ENCODE measurements at places on chromosomes 3 and 15.

GRCh38 chr3:42025370-42026138, 63.7 kb upstream of the ULK4 start:
- no peak for DNase-seq

DNA sequence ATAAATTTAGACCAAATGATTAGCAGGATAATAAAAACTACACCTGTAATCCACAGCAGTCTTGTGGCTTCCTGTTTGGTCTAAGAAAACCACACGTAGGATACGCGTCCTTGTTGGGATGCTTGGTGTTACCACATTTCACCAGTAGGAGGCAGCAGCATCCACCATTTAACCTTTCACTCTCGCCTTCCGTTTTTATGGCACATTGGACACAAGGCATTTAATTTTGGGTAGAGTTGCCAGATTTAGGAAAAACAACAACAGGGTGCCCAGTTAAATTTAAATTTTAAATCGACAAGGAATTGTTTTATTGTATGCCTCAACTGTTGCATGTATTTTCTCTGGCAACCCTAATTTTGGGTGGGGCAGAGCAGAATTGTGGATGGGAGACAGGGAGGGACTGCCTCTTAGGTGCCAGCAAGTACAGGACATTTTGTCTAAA, 6.3 kb downstream of the LRRC31 start:
- peak; percentile 76 for DNase-seq

DNA sequence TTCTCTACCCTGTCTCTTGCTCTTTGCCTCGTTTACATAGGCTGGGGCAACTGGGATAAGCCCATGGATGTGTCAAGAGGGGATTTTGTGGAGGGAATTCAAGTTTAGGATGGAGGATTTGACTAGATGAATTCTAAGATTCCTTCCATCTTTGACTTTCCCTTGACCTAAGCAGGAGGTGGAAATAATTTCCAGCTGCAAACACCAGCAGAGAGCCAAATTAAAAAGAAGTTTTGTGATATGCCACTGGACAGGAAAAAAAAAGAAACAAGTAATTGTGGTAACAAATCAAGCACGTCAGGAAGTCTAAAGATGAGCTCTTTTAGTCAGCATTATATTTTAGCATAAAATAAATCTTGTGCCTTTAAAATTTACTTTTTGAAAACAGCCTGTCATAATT, 49.8 kb downstream of the KCNMB2 start:
- DNase-seq, result no peak

GRCh38 chr15:35921046-35921445, 375.1 kb upstream of the DPH6 start:
- DNase-seq, result no peak

DNA sequence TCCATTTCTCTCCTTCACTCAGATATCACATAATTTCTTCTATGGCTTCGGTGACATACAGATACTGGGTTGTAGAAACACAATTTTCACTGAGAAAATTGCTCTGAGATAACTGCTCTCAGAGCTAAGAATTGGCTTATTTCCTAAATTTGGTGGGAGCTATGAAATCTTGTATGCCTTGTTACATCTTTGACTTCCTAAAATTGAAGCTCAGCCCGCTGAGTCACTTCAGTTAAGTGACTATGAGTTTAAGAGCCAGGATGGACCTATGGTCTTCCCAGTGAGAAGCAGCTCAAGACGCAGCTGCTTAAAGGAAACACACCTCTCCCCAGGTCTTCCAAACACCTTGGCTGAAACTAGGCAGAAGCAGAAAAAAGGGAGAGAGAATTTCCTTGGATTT, 56.4 kb downstream of the EFHB start:
- DNase-seq, result no peak

DNA sequence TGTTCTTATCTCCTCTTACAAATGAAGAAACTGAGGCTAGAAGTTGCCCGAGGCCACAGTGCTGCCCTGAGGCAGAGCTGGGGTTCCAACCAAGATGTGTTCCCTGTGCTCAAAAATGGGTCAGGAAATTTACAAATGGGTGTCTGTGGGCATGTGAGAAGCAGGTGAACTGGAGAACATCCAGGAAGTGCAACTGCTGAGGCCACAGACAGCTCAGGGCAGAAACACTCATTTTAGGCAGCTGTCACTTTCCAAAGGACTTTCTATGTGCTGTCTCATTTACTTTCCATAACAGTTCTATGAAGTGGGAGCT, 47.2 kb upstream of the ATP2B2 start:
- peak; percentile 23 for DNase-seq

DNA sequence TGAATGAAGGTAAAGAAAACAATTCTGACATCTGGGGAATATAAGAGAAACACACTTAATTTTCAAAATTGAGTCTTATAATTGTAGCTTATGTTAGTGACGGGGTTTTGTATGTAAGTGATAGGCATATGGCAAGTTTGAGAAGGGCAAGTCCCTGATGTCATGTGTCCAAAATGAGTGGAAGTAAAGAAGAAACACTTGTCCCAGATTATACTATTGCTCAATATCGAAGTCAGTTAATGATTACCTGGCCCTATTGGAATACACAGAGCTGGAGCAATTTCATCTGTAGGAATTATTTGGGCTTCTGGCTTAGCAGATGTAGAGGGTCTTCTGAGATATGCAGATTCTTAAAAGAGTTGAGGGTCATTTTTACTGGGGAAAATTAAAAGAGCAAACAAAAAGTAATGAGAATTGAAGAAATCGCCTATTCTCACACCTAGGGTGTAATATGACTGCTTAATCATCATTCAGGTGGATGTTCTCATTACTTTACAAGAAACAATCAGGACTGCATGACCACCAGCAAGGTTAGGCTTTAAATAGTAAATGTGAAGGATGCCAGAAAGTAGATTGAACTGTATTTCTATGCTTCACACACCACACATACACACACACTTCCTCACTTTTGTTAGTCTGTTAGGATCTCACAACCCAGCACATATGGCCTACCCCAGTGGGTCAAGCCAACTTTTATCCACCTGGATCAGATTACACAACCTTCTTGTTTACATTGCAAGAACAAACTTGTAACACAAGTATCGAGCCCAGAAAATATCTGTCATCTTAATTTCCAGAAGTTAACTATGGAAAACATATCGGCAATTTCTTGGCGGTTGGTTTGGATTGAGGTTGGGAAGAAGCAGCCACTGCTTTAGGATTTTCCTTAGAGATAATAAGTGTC, 183.3 kb upstream of the LRRC3B start:
- DNase-seq, result no peak

DNA sequence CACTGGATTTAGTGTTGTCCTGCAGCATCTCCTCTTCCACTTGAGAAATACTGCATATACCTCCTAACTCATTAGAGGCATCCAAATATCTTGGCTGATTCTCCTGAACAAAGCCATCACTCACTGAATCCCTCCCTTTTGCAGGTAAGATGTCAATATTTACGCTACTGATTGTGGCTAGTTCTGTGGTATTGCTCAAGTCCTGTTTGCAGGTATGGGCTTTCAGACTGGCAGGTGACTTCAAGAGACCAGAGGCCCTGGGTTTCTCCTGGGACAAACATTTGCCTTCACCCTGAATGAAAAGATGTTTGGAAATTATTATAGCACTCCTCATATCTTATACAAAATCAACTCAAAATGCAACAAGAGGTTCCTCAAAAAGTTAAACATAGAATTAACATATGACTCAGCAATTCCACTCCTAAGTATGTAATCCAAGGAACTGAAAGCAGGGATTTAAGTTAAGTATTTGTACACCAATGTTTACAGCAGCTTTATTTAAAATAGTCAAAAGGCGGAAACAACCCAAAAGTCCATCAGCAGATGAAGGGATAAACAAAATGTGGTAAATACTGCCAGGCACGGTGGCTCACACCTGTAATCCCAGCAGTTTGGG, 18.6 kb downstream of the NEK4 start:
- no peak for DNase-seq

DNA sequence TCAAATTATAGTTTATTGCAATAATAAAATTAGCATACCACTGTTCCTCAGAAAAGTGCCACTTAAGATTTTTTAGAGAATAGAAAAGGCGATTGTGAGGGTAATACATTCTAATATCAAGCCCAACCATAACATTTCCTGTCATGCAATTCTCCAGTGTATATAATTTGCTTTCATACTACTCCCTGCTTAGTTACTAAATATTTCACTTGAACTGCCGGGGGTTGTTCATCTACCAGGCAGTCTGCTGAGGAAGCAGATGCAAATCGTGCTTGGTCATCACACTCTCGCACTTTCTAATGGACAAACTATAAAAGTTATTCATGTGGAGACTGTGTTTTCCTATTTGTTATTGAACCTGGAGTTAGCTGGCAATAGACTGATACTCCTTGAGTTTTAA, 645.6 kb upstream of the CBLB start:
- no peak for DNase-seq

DNA sequence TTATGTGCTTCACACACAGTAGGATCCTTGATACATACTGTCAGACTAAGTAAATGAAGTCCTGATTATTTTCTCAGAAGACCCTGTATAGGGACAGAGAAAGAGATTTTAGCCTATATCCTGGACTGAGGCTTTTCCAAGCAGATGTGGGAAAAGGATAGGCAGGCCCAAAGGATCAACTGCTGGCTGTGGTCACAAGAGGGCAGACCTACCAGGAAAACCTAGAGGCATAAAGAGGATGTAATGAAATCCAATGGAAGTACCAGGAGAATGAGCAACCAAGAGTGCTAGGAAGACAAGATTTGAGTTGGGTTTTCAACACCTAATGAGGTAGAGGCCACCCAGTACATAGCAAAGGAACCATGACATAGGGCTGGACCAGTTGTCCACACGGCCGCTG, 23.1 kb downstream of the DCLK3 start:
- DNase-seq, result no peak

DNA sequence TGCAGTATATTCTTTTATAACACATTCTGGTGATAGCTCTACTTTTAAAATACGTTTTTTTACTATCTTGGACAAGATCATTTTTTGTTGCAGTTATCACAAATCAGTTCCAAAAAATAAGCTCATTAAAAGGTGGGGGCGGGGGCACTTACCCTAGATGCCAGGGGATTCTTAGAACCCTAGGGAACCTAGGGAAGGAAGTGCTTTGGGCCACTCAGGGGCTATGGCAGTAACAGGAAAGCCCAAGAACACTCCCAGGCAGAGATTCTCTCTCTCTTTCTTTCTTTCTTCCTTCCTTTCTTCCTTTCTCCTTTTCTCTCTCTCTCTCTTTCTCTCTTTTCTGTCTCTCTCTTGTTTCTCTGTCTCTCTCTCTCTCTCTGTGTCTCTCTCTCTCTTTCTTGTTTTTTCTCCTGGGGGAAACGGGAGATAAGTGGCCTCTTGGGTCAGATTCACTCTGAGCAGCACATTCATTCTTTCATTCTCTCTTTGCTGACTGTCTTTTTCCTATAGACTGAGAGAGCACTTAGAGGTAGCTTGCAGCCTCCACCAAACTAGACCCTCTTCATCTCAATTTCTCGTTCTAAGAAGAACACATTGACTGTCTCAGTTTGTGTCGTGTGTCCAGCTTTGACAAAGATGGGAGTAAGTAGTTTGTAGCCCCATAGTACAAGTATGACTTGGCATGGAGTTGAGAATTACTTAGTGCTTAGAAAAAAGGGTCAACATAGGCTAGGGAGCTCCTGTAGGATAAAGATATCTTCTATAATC, 16.6 kb downstream of the SCAANT1 start:
- DNase-seq, result no peak

DNA sequence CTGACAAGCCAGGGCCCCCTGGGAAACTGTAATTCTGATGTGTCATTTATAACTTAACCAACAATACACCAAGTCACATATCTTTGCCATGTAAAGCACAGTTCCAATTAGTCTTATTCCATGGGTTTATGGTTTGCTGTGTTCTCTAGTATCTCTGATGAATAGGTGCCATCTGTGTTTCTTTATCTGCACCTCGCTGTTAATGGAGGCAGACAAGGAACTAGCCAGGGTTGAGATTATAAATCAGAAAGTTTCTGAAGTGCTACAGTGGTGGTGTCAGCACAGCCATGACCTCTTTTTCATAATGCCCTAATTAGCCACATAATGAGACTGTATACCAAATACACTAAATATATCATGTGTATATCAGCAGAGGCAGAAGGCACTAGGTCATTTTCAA, 866.4 kb downstream of the PLOD2 start:
- DNase-seq, result no peak

GRCh38 chr3:142530296-142530695, 48.2 kb downstream of the ATR start:
- DNase-seq, result no peak

- no peak for DNase-seq
These were observed 78.4 kb upstream of the RASGRF1 start for GRCh38 chr15:79168922-79169456.

- DNase-seq, result no peak
These were observed 97.3 kb downstream of the SLCO3A1 start for GRCh38 chr15:91950631-91951329.

DNA sequence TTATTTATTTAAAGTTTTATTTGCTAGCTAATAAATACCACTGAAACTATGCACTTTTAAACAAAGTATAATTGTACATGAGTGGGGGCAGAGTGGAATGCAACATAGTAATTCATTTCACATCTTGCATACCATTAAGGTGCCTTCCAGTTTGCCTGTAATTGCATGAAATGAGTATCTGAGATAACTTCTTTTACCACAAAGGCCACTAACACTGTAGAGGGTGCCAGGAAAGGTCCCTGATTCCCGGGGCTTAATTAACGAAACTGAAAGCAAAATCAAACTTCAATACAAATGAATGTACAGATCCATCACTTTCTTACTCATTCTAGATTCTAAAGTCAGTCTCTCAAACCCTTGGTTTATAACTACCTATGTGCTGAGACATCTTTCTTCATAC, 2.1 kb downstream of the CD47 start:
- DNase-seq, result peak; percentile 64

GRCh38 chr3:159473206-159473605, 515.4 kb upstream of the IL12A start:
- no peak for DNase-seq

DNA sequence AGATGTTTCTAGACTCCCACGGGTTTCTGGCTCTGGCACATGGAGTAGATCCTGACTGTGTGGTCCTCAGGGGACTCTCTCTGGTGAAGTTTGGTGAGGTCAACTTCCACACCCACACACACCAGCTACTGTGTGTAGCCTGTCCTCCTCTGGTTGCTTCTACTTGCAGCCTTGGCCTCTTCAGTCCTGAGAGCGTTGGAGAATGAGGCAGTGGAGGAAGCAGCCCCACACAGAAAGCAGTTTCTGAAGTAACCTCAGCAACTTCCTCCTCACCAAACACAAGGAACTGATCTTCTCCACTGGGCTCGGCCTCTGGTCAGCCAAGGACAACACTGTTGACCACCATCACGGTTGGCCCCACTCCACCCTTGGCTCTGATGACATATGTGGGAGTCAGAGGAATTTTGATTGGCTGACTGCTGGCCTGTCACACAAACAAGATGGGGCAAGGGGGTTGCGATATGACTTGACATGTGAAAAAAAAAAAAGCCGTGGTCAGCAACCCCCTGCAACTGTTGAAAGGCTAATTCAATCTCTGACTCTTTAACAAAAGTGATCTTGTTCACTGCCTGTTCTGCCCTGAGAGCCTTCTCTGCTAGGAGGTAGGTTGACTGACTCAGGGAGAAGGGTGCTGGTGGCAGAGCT, 19.6 kb downstream of the CD86 start:
- peak; percentile 17 for DNase-seq

GRCh38 chr3:123571264-123571972, 13.4 kb downstream of the HACD2 start:
- DNase-seq, result no peak

- DNase-seq, result no peak
These were observed 46.4 kb downstream of the ZNF106 start for GRCh38 chr15:42444415-42445063.
